ENCODE measurements at places on chromosomes 13 and 19.
A peak's percentile ranks its signal among the peaks of the same experiment; 100 is the strongest.

- peak; percentile 51 for DNase-seq
Observed at GRCh38 chr19:1363599-1363998, 20.1 kb upstream of the NDUFS7 start.

GRCh38 chr13:99354371-99354951, 47.3 kb upstream of the GPR183 start:
- DNase-seq: no peak

- DNase-seq: no peak
Observed at GRCh38 chr19:11539495-11540365, 1.1 kb downstream of the CNN1 start.

DNA sequence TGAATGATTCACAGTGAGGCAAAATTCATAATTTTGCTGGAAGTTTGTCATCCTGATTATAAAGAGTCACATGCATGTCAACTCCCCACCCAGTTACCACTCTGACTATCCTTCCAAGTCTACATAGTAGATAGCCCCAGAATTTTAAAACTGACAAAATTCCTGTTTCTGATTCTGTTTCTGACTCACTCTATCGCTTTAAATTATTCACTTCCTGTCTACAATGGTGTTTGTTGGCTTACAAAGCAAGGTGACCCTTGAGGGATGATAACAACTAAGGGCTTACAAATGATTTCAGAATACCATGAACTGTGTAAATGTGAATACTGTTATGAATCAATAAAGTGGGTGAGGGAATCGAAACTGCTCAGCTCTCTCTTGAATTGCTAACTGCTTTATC, 98.7 kb upstream of the KL start:
- no peak for DNase-seq

- DNase-seq: no peak
Observed at GRCh38 chr13:105972306-105972721, 563.1 kb downstream of the EFNB2 start.

DNA sequence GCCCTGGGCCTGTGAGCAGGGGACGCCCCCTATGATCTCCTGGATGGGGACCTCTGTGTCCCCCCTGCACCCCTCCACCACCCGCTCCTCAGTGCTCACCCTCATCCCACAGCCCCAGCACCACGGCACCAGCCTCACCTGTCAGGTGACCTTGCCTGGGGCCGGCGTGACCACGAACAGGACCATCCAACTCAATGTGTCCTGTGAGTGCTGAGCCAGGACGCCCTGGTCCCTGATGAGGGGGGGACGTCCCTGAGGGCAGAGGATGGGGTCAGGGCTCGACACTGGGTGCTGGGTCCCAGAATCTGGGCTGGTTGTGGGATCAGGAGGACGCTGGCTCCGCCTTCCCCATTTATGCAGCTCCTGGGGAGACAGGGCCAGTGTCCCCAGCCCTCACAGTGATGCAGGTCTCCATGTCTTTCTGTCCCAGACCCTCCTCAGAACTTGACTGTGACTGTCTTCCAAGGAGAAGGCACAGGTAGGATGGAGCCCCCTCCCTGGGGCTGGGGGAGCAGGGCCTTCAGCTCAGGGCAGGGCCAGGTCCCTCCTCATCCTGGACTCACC, 2.5 kb downstream of the SIGLEC7 start:
- DNase-seq: no peak

- DNase-seq: no peak
Observed at GRCh38 chr19:1745589-1746031, 7.7 kb upstream of the ONECUT3 start.

DNA sequence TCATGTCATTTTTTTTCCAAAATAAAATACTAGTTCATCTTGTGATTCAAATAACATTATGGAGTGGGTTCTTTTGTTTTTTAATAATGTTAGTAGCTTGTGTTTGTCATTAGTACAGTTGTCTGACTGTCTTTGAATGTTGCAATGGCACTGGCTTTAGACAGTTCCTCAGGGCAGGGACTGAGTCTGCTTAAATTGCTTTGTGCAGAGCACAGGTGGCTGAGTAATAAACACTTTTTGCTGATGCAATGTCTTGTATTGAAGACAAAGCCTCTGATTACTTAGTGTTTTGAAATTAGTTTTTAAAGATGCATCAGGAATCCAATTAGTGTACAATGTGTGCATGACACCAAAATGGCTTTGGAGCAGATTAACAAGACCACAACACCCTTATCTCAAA, 88.7 kb upstream of the PCDH9 start:
- DNase-seq: no peak

- DNase-seq: no peak
Observed at GRCh38 chr19:47100290-47100689, 13.3 kb downstream of the ZC3H4 start.

DNA sequence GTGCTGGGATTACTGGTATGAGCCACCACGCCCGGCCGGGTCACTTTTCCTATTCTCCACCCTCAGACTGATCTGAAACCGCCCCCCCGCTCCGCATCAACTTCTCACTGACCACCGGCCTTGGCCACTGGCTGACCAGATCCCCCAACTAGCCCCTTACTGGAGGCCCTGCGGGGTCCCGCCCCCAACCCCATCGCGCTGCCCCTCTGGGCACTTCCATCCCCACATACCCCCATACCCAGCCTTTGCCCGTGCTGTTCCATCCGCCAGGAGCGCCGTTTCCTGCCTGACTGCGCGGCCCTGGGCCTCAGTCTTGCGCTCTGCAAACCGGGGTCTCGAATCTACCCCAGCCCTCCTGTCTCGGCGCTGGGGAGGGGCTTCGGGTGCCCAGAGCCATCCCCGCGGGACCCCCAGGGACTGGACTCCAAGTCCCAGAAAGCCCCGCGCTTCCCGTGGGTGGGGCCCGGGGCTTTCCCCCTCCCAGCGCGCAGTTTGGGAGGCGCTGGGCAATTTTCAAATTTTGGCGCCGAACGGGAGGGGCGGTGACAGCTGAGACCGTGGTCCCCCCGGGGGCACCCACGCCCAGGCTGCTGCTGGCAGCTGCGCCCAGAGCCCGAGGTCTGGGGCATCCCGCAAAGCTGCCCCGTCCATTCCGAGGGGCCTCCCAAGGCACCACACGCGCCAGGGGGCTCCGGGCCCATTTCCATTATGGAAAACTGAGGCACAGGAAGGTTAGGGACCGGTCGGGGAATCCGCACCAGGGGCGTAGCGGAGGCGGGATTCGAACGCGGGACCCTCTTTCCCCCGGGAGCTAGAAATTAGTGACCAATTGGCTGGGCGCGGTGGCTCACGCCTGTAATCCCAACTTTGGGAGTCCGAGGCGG, 5.2 kb upstream of the LMNB2 start:
- DNase-seq: no peak

GRCh38 chr19:43636121-43636683, 3.4 kb downstream of the CADM4 start:
- DNase-seq: no peak

DNA sequence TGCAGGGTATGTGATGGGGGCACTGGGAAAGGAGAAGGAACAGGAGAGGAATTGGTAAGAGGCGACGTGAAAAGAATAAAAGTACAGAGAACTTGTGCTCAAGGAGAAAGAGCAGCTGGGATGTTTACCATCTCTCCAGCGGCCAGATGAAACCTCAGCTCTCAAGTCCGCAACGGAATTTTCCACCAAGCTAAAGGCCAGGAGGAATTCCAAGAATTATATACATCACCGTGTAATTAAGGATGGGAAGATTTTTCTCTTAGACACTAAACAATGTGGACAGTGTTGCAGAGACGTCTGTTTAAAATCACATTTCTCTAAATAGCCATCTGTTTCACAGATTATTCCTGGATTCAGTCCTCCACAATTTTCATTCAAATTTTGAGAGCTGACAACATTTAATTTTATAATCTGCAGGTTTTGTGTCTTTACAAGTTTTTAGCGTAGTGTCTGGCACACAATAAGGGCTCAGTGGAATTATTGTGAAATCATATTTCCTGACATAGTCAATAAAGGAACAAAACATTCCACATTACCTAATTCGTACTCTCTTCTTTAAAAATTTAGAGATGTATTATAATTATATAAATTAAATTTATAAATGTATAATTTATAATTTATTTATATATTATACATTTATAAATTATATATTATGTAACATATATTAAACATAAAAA, 23.0 kb upstream of the USP29 start:
- no peak for DNase-seq

- DNase-seq: no peak
Observed at GRCh38 chr13:81140675-81141074, 799.7 kb upstream of the SPRY2 start.

DNA sequence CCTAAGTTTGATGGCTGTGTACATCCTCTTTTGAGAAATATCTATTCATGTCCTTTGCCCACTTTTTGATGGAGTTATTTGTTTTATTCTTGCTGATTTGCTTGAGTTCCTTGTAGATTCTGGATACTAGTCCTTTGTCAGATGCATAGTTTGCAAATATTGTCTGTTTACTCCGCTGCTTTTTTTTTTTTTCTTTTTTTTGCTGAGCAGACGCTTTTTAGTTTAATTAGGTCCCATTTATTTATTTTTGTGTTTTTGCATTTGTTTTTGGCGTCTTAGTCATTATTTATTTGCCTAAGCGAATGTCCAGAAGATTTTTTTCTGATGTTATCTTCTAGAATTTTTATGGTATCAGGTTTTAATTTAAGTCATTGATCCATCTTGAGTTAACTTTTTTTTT, 114.9 kb downstream of the GPC6 start:
- no peak for DNase-seq

All from thymus (tissue), 14 donors.